ENCODE measurements at places on chromosomes 5 and 9.

DNA sequence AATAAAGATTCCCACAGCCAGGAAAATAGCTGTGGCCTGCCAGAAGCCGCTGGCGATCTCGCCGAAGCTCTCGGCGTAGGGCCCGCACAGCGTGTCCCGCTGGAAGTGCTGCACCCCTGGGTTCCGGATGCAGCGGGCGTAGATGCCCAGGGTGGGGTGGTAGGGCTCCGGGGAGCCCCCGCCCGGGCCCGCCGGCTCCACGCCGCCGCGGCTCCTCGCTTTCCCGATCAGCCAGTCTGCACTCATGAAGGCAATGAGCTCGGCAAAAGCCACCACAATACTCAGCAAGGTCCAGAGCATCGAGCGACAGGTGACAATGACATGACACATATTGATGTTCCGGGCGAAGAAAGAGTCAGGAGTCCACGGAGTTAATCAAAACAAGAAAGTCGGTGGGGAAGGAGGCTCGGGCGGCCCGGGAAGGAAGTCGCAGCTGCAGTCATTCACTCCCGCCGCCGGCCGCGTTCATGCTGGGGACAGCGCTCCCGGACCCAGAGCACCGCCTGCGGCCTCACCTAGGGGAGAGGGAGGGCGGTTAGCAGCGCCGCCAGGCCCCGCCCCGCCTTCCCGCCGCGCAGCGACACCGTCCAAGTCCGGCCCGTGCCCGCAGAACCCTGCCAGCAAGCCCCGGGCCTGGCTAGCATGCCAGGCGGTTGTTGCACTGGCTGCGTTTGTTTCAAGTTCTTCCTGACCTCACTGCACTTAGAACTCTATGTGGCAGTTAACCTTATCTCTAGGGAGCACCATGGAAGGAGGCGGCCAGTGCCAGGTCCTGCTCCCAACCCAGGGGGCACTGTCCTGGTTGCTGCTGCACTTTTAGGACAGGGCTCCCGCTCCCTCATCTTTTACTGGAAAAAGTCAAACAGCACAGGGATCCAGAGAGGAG lies 138.4 kb downstream of the LHFPL2 start:
- DNase-seq: no peak

GRCh38 chr9:33297432-33297831 lies 7.1 kb downstream of the NFX1 start:
- DNase-seq: no peak

DNA sequence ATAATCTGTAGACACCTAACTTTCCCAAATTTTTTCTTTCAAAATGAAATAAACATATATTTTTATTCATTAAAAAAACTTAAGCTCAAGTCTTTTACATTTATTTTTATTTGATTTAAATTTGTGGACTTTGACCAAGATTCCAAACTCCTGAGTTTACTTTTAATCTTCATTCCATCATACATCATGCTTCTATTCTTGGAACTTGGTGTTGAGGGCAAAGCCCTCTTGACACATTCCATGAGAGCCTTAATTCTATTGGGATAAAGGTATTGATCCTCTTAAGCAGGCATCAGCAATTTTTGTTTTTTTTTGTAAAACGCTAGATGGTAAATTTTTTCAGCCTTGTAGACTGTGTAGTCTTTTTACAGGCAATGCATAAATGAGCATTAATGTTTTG lies 53.6 kb downstream of the FBXO4 start:
- DNase-seq: no peak

DNA sequence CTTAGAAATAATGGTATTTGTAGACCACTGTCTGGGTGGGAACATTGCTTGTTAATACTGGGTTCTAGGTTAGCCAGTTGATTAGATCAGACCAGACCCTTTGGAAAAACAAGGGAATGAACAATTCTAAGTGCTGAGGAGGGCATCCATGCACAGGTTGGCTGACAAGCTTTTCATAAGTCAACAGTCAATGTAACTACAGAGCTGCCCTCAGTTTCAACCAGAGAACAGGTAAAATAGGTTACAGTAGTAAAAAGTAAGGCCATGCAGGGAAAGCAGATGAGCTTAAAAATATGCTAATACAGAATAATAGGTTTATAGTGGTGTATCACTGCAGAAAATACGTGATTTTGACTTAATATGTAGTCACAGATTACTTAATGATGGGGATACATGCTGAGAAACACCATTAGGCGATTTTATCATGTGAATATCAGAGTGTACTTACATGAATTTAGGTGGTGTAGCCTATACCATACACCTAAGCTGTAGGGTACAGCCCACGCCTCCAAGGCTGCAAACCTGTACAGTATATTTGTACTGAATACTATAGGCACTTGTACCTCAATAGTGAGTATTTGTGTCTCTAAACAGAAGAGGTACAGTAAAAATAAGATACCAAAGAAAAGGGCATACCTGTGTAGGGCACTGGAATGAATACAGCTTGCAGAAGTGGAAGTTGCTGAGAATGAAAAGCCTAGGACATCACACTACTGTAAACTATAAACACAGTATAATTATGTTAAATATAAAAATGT lies 6.1 kb upstream of the FGF18 start:
- DNase-seq: no peak

- DNase-seq: peak; percentile 72
Observed at GRCh38 chr5:179261301-179262125, 83.7 kb downstream of the ADAMTS2 start.

DNA sequence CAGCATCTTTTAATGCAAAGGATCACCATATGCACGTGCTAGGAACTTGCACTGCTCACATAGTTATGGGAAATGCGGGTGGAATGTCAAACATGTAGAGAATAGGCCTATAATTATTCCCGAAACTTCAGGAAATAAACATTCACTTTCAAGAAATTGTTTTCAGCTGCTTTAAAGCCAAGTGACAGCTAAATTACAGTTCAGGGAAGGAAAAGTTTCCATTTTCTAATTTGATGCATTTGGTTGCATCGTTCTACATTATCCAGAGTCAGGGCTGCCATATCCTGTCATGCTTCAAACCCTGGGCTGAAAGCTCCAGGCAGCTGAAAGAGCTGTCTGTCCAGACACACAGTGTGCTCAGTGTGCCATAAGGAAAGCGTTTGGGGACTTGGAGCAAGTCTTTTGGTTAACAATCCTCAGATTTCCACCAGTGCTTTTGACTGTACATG lies 518.1 kb downstream of the CSNK1G3 start:
- DNase-seq: no peak

GRCh38 chr9:75455444-75455921 lies 367.2 kb downstream of the OSTF1 start:
- DNase-seq: no peak

- no peak for DNase-seq
Observed at GRCh38 chr5:113612060-113612496, 98.6 kb downstream of the YTHDC2 start.

DNA sequence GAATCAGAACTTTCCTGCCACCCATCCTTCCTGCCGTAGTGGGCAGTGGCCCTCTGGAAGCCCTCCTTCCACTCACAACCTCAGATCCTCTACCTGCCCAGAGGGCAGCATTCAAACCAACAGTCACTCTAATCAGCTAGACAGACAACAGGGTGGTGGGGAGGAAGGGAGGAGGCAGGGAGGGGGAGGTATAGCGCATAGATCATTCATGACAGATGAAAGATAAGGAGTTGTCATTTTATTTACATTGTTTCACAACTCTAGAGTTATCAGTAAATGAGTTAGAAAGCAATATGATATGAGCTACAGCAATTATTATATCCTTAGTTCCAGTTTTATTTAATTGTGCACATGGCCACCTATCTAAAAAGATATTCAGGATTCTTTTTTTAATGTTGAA lies 852 bp downstream of the IL9 start:
- DNase-seq: no peak

DNA sequence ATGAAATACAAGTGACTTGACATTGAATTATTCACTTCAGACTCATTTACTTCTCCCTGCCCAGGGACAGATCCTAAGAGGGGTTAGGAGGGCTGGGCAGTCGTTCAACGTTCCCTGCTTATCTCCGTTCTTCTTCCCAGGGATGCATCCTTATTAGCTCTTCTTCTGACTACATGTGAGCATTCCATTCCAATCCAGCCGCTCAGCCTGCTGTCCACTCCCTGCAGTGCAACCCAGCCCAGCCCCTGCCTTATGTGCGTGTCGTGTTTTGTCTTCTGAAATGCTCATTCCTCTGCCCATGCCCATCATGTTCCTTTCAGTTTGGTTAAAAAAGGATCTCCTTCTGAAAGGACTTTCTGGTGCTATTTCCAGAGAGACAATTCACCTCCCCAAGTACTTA lies 64.7 kb upstream of the PALM2AKAP2 start:
- no peak for DNase-seq

DNA sequence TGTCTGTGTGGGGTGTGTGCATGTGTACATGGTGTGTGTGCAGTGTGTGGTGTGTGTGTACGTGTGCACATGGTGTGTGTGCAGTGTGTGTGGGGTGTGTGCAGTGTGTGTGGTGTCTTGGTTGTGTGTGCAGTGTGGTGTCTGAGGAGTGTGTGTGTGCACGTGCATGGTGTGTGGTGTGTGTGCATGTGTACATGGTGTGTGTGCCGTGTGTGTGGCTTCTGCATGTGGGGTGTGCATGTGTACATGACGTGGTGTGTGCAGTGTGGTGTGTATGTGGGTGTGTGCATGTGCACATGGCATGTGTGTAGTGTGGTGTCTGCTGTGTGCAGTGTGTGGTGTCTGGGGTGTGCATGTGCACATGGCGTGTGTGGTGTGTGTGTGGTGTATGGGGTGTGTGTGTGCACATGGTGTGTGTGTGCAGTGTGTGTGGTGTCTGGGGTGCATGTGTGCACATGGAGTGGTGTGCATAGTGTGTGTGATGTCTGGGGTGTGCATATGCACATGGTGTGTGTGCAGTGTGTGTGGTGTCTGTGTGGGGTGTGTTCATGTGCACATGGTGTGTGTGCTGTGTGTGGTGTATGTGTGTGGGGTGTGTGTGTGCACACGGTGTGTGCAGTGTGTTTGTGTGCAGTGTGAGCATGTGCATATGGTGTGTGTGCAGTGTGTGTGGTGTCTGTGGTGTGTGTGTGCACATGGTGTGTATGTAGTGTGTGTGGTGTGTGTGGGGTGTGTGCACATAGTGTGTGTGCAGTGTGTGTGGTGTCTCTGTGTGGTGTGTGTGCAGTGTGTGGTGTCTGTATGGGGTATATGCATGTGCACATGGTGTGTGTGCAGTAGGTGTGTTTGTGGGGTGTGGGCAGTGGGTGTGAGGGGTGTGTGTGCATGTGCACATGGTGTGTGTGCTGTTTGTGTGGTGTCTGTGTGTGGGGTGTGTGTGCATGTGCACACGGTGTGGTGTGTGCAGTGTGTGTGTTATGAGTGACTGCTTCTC lies 40.6 kb upstream of the ZNG1F start:
- no peak for DNase-seq
